ENCODE measurements at places on chromosomes 12 and 14.

DNA sequence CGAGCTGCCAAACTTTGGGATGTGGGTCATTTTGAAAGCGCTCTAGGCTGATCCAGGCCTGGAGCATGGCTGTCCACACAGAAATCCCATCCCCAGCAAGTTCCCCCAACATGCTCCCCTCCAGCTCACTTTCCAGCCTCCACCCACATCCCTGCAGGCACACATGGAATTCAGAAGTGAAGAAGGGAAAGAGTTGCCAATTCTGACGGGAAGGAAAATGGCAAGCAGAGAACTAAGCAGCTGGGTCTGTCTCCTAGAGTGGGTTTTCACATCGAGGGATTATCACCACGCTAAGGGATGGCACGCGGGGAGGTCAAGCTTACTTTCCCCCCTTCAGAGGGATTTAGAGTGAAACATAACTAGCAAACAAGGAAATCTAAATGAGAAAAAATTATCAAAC lies 142.3 kb downstream of the RIMBP2 start:
- DNase-seq: no peak

DNA sequence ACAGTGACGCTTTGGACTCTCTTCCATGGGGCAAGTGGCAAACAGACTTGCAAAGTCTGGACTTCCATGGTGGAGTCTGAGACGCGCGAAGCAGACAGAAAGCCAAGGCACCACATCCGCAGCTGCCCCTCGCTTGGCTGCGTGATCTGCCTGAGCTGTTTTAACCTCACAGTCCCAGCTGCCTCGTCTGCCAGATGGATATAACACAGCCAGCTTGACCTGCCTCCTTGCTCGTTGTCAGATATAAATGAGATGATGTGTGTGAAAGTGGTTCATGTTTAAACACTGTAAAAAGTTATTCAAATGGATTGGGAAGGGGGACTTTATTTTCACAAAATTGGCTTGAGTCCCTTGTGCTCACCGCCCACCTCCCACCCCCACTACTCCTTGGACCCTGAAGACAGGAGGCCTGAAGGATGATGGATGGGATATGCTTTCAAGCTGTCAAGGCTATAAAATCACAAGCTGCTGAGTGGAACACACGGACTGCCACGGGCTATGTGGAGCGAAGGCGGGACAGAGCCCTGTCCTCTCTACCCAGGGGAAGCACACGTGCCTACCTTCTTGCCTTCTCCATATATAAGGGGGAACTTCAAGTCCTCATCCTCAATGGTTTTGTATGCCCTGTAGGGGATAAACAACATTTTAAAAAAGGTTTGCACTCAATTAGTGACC lies 226.9 kb downstream of the MON2 start:
- DNase-seq: no peak

DNA sequence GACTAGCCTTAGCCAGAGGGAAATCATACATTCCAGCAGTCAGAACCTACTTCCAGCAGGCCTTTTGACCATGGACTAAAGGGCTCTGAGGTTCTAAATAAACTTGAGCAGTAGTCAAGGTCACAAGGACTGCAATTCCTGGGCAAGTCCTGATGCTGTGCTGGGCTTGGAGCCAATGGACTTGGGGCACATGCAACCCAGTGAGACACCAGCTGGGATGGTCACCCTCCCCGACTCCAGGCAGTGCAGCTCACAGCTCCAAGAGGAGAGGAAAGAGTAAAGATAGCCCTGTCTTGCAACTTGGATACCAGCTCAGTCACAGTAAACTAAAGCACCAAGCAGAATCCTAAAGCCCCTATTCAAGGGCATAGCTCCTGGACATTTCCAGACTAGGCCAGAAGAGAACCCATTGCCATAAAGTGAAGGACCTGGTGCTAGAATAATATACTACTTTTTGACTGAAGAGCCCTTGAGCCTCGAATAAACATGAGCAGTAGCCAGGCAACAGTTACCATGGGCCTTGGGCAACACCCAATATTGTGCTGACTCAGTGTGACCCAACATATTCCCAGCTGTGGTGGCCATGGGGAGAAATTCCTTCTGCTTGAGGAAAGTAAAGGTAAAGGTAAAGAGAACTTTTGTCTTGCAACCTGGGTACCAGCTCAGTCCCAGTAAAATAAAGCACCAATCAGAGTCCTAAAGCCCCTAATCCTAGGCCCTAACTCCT lies 226.2 kb upstream of the CLEC14A start:
- no peak for DNase-seq

GRCh38 chr14:89977668-89978067 lies 21.9 kb downstream of the TDP1 start:
- no peak for DNase-seq

DNA sequence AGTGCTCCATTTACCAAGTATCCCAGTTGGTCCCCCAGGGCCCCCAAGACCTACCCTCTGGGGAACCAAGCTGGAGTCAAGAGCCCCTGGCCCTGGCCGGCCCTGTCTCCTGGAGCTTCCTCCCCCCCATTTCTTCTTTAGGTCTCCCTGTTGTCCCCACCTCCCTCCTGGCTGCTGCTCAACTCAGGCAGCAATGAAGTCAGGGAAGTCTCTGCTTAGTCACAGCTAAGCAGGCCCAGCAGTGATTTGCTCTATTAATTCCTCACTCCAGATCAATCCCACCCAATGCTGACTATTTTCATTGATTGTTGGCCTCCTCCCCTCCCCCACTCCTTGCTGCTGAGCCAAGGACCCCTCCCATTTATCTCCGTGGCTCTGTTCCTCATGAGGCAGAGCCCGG lies 28.3 kb downstream of the VSX2 start:
- no peak for DNase-seq

- DNase-seq: no peak
Observed at GRCh38 chr14:30297876-30298795, 260.8 kb upstream of the G2E3 start.

GRCh38 chr14:81618695-81619094 lies 85.0 kb upstream of the SEL1L start:
- no peak for DNase-seq

DNA sequence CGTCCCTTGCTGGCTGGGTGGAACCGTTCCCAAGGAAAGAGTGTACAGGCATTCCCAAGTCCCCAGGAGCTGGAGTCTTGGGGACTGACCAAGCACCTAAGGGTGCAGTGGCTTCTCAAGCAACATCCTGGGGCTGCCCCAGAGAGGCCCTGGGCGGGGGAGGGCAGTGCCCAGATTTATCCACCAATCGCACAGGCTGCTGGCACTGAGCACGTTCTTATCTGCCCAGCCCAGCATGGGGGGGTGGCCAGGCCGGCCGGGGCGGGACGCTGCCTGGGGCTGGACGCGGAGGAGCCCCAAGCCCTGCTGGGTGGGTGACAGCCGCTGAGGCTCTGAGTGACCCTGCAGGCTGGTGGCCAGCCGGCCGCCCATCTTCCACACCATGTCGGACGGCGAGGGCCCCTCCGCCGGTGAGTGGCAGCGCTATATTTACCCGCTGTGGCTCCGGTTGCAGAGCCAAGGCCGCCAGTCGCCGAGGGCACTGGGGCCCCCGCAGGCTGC lies 53.4 kb downstream of the CYP46A1 start:
- peak; percentile 85 for DNase-seq

DNA sequence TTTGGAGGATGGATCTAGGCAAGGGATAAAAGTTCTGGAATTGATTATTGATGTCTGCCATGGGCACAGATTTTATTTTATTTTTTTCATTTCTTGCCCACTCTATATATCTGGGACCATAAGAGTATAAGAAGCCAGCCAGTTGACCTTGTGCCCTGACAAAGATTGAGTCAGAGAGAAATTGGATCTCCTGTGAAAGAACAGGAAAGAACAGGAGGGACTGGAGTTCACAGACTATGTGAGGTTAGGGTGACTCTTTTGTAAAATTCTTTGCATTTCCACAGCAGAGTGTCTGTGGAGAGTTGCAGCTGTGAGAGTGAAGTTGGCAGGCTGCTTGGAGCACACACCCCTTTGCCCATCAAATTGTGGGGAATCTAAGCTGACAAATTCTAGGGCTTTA lies 358.4 kb upstream of the TBX3 start:
- DNase-seq: no peak

- no peak for DNase-seq
Observed at GRCh38 chr12:120847814-120848213, 56.3 kb downstream of the SPPL3 start.

GRCh38 chr12:96414637-96415036 lies 14.4 kb upstream of the CDK17 start:
- no peak for DNase-seq

DNA sequence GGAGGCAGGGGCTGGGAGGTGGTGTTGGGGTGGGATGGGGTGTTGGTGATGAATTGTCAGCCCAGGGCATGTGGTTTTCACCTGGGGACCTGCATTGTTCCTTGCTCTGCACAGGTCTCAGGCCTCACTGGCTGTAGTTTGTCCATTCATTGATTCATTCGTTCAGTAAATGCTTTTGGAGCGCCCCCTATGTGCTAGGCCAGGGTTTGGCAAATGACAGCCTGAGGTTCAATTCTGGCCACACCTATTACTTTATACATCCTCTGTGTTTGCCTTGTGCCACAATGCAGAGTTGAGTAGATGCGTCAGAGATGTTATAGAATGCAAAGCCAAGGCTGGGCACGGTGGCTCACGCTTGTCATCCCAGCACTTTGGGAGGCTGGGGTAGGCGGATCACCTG lies 4.7 kb downstream of the ADCK1 start:
- DNase-seq: peak; percentile 13

- no peak for DNase-seq
Observed at GRCh38 chr14:105496831-105497591, 6.0 kb downstream of the TEDC1 start.

GRCh38 chr14:69133206-69134125 lies 19.5 kb downstream of the DCAF5 start:
- DNase-seq: no peak

DNA sequence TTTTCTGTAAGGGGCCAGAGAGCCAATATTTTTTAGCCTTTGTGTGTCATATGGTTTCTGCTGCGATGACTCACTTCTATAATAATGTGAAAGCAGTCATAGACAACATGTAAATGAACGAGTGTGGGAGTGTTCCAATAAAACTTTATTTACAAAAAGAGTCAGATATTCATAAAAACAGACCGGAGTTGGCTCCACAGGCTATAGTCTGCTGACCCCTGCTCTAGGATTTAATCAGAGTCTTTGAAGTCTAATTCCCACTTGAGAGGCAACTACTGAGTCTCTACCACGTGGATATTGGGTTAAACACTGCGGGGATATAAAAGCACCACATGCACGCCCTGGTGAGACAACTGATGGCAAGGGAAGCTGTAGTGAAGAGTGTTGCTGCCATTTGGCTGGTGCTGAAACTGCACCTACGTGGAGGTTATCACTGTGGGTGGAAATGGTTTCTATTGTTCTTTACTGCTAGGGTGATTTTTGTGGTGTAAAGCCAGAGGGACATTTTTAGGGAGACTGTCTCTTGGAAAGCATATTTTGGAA lies 3.6 kb upstream of the NINJ2 start:
- no peak for DNase-seq

DNA sequence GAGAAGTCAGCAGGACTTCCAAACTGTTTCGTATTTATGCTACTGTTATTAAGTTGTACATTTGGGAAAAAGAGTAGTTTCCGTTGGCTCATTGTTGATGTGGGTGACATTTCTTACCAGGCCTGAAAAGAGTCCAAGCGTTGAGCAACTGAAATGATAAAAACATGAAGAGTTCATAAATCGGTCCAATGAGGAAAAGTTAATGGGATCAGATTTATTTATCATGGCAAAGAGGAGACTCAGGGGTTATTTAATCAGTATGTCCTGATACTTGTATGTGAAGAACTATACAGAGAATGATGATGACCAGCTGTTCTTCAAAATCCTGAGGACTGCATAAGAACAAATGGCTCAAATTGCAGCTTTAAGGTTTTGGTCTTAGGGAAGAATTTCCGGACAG lies 7.7 kb downstream of the VRK1 start:
- no peak for DNase-seq

GRCh38 chr14:57051633-57052032 lies 217.1 kb downstream of the EXOC5 start:
- DNase-seq: no peak

GRCh38 chr12:100017056-100017455 lies 32.3 kb upstream of the ANKS1B start:
- no peak for DNase-seq

DNA sequence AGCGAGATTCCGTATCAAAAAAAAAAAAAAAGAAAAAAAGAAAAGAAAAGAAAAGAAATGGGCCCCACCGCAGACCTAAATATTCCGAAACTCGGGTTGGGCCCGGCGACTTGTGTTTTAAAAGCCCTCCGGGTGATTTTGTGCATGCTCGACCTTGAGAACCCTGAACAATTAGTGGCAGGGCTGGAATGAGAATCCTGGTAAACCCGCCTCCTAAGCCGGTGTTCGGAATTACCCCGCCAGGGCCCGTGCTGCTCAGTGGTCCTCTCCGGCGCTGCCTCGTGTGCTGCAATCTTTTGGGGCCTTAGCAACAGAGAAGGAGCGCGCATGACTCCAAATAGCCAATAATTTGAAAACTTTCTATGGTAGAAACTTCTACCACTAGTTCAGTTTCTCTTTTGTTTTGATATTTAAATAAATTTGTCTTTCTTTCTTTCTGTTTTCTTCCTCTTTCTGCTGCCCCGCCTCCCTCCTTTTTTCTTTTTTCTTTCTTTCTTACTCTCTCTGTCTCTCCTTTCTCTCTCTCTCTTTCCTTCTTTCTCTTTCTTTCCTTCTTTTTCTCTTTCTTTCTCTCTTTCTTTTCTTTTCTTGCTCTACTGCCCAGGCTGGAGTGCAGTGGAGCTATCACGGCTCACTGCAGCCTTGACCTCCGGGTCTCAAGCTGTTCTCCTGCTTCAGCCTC lies 1.5 kb upstream of the GALNT6 start:
- DNase-seq: no peak

DNA sequence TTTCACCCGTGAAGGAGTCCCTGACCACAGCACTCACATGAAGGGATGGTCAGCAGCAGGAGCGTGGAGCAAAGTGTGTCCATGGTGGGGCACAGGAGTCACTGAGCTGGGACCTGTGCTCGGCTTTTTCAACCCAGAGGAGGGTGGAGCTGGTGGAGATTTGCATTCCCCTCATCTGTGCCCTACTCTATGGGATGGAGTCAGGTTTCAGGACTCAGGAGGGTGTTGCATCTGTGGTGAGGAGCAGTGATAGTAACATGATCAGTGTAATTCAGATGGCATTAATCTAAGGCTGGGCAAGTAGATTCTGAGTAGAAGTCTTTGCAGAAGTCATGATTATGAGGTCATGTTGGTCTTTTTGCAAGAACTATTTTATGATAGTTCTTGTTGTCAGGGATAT lies 511.9 kb downstream of the TMEM121 start:
- DNase-seq: no peak

GRCh38 chr14:104140463-104141331 lies 2.3 kb downstream of the KIF26A start:
- no peak for DNase-seq

GRCh38 chr14:52314595-52315354 lies 663 bp downstream of the PTGER2 start:
- no peak for DNase-seq

- DNase-seq: no peak
Observed at GRCh38 chr12:65324551-65324950, 46.1 kb downstream of the MSRB3 start.

- DNase-seq: no peak
Observed at GRCh38 chr12:3604748-3605586, 114.0 kb downstream of the PRMT8 start.

DNA sequence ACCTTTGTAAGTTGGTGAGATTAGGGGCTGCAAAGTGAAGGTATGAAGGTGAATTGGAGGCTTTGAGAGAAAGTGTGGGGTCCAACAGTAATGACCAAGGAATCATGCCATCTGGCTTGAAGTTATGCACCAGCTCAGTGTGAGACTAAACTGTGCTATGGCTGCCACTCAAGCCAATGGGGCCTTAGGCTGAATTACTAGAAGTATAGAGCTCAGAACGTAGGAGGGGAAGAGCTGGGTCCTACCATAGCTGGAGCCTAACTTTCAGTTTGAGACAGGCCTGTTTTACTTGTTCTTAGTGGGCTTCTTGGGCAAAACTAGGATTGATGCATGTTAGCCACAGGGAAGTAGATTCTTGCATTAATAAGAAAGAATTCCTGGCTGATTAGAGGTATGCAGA lies 194.0 kb downstream of the TSPAN9 start:
- DNase-seq: no peak

Data from H54 (cell line).